ENCODE measurements at places on chromosomes 12 and 14. TPM values are rescaled to one million over a fixed set of nuclear protein-coding genes. Genes with fewer than 3 reads are reported as not detected.

DNA sequence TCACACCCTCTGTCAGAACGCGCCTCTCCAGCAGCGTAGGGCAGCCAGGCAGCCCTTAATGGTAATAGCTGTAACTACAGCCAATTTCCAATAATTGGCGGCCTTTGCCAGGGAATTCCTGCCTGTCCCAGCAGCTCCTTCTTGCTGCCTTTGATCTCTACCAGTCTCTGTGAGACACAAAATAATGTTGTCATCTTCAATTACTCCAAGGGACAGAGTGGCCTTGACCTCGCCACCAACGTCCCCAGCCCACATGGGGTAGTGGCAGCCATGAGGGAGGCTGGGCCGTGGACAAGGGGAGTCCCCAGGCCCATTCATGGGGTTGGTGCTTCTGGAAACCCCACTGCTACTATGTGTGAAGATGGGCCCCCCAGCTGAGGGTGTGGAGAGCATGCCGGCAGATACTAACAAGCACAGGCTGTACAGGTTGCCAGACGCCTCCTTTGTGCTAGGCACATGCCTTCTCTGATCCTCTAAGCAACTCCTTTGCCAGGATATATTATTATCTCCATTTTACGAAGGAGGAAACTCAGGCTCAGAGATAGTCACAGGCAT, 17.4 kb upstream of the CLMN start:
- peak; percentile 58 for DNase-seq

IQSEC3 gene
- total RNA-seq: 0.86 TPM

DNA sequence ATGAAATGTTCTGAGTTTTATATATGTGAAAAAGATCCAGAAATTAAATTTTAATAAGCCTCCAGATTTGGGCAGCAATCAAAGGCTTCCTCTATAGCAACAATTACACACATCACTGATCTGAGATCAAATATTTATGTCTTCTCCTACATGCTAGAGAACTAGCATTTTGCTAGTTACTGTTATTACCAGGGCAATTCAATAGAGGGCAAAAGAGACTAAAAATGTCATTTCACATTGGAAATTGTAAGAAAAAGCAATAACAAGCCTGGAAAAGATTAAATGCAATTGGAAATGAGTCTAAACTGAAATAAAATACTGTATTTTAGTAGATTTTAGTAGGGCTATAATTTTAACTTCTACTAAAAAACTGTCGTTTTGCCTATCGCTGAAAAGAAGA, 32.6 kb upstream of the ANO6 start:
- DNase-seq: no peak

- DNase-seq: no peak
Observed at GRCh38 chr12:97063292-97063935, 156.4 kb downstream of the NEDD1 start.

DNA sequence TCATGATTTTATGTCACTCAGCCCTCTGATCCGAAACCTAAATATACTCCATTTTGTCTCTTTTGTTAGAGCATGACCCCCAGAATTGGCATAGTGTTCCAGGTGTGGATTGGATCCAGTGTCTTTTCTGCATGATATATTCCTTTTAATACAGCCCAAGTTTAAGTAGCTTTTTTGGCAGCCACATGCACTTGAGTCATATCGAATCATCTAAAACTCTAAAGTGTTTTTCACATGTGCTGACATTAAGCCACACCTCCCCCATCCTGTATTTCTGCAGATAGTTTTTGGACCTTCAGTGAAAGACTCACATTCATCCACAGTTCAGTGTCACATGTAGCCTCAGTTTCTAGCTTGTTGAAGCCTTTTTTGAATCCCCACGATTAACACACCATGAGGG, 30.6 kb downstream of the BORCS5 start:
- DNase-seq: no peak

- DNase-seq: peak; percentile 24
Observed at GRCh38 chr12:31017535-31017934, 56.1 kb upstream of the DDX11 start.

DNA sequence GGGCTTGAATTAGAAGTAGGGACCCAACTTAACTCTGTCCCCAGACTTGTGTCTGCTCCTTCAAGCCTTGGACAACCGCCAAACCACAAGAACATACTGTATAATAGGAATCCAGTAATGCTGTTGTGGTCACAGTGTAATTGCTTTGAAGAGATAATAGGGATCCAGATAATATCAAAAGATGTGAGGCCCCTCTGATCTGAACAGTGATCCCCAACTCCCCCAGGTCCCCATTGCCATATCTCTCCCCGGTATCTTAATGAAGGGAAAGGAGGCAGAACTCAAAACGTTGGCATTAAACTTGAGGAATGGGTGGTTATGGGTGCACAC, 8.5 kb upstream of the PLEKHH1 start:
- no peak for DNase-seq

- no peak for DNase-seq
Observed at GRCh38 chr12:108000111-108000510, 129.0 kb upstream of the WSCD2 start.

DNA sequence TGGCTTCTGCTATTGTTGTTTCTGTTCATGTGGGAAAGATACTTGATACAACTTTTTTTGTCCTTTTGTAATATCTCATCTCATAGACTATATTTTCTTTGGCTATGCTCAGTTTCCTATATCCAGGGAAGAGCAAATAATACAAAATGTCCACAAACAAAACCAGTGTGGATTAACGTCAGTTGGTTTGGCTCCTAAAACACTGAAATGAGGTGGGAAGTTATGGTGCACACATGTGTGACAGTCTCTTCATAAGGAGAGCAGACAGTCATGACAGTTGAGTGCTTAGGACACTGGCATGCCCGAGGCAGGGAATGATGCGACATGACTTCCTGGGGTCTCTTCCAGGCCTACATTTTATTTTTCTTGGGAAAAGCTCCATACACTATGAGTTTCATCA, 27.5 kb downstream of the RHOJ start:
- DNase-seq: no peak

Data from cardiac septum (tissue), 1 donor.